Thymus (tissue), 14 donors: ENCODE measurements at places on chromosomes 13 and 19.

GRCh38 chr13:98195054-98195791 is 18.2 kb upstream of the RNF113B start:
- DNase-seq: no peak

DNA sequence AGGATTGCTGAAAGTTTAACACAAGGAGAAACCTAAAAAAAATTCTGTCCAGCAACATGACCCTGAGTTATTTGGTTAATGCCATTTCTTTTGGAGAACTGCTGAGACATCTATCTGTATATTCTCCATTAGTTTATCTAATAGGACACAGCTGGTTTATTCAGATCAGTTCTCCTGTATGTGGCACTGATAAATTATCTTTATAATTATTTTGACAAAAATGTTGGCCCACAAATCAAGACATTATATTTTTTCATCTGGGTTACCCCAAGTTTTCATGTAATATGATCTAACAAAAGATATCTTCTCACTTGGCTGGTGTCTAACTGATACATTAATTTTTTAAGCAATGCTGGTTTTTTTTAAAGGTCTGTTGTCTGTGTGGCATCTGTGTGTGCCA is 231.4 kb downstream of the KLF12 start:
- DNase-seq: no peak

- no peak for DNase-seq
Measured at GRCh38 chr19:33860312-33861090, 63.8 kb downstream of the KCTD15 start.

GRCh38 chr13:27927444-27928352 is 7.9 kb downstream of the PDX1 start:
- no peak for DNase-seq

GRCh38 chr19:2394054-2394441 is 33.3 kb downstream of the TIMM13 start:
- DNase-seq: no peak

GRCh38 chr13:50222569-50223332 is 207.5 kb downstream of the KCNRG start:
- no peak for DNase-seq
